ENCODE measurements at places on chromosomes 12 and 14. TPM values are rescaled to one million over a fixed set of nuclear protein-coding genes. Genes with fewer than 3 reads are reported as not detected.

The KRT2 gene
- total RNA-seq = not detected

The TMEM179 gene
- total RNA-seq = 43.2 TPM

The CCER1 gene
- total RNA-seq = not detected

The IRAK3 gene
- 6.9 TPM for total RNA-seq

The ST8SIA1 gene
- 44.1 TPM for total RNA-seq

The ALX1 gene
- total RNA-seq = not detected

The MGAT2 gene
- 29.1 TPM for total RNA-seq

The RAD9B gene
- total RNA-seq = 1.3 TPM

The DPPA3 gene
- not detected for total RNA-seq

Measured in parietal lobe (tissue), 2 donors.